NCI-H69 (cell line): ENCODE measurements at places on chromosomes 5 and 9.
A peak's percentile ranks its signal among the peaks of the same experiment; 100 is the strongest.

DNA sequence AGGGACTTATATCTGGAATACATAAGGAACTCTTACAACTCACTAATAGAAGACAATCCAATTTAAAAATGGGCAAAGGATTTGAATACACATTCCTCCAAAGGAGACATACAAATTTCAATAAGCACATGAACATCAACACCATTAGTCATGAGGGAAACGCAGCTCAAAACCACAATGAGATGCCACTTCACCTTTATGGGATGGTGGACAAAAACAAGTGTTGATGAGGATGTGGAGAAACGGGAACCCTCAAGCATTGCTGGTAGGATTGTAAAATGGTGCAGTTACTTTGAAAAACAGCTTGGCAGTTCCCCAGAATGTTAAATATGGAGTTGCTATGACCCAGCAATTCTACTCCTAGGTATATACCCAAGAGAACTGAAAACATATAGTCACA, 72.7 kb upstream of the IER5L start:
- DNase-seq: no peak

DNA sequence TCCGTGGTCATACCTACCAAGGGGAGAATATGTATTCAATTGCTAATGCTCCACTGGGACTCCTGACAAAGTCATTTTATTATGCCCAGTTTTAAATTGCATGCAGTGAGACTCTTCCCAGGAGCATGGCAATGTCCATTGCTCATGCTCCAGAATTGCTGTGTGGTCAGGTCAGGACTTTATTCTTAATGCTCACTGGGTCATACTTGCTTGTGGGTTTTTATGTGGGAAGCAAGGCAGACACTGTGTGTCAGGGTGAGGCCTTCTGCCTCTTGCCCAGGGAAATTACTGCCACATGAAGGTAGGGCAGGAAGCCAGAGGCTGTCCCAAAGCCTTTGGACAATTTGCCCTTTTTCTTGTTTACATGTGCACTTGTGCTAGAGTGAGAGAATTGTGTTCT, 164.6 kb upstream of the MEF2C start:
- DNase-seq: no peak

- DNase-seq: no peak
Measured at GRCh38 chr9:99867968-99868367, 38.5 kb upstream of the STX17 start.

DNA sequence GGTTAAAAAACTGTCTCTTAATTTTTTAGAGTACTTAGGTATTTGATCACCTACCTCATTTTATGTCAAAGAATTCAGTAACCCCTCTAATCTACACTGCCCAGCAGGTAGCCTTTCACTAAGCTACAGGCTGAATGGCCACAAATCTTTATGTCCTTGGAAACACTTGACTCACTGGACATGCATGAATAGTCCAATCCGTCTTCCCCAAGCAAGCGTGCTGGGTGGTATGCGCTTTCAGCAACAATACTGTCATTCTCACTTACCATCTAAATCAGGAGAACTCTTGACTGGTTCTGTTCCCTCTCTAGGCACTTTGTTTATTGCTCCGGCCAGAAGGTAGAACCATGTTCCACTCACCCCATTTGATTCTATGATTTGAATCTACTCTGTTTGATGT, 73.1 kb downstream of the TRPM3 start:
- DNase-seq: no peak

- peak; percentile 52 for DNase-seq
Measured at GRCh38 chr5:97148288-97148687, 5.9 kb upstream of the LIX1 start.

DNA sequence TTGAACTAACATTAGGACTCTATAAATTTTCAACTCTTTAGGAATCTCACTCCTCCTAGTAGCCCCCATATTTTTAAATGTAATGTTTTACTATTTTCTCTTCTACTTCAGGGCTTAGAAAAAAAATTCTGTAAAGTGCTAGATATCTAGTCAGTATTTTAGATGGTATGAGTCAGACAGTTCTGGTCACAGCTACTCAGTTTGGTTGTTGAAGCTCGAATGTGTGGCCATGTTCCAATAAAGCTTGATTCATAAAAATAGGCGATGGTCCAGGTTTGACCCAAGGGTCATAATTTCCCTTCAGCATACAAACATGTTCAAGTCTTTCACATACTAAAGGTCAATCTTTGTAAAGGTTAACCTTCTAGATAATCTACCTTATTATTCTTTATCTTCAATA, 566.0 kb upstream of the CDH18 start:
- no peak for DNase-seq

DNA sequence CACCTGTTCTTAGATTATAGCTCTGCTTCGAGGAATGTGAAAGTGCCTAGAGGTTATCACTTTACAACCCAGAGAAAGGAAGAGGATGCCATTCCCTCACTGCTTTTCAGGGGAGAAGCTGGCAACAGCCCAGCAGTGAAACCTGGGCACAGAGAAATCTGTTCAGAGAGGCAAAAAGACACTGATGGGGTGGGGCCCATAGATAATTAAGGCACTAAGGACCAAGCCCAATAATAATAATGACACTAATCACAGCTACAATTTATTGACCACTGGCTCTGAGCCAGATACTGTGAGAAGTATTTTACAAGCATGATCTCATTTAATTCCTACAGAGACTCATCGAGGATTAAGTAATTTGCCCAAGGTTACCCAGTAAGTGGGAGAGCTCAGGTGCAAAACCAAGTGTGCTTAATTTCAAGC, 168.3 kb downstream of the PIK3R1 start:
- DNase-seq: peak; percentile 81

DNA sequence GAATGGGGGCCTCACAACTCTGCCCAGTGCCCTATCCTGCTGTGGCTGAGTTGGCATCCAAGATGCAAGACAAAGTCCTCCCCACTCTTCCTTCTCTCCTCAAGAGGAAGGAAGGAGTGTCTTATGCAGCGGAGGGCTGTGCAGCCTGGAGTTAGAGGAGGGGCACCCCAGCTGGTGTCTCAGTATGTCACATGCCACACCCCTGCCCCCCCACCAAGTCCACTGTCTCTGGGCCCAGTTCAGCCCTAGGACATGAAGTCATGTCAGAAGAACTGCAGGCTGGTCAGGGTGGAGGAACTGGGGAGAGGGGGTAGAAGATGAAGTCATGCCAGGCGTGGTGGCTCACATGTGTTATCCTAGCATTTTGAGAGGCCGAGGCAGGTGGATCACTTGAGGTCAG, 28.0 kb upstream of the SLC28A3 start:
- DNase-seq: no peak

- DNase-seq: no peak
Measured at GRCh38 chr9:106872641-106873040, 9.7 kb downstream of the ZNF462 start.

GRCh38 chr9:14277244-14277643, 36.7 kb downstream of the NFIB start:
- peak; percentile 23 for DNase-seq

GRCh38 chr5:81969226-81969625, 2.6 kb upstream of the ATG10 start:
- no peak for DNase-seq

- no peak for DNase-seq
Measured at GRCh38 chr5:62534461-62535236, 44.0 kb upstream of the LRRC70 start.

GRCh38 chr5:141419074-141419880, 1.6 kb upstream of the PCDHGA11 start:
- DNase-seq: no peak

GRCh38 chr5:141947316-141947715, 10.7 kb downstream of the PCDH12 start:
- DNase-seq: no peak

DNA sequence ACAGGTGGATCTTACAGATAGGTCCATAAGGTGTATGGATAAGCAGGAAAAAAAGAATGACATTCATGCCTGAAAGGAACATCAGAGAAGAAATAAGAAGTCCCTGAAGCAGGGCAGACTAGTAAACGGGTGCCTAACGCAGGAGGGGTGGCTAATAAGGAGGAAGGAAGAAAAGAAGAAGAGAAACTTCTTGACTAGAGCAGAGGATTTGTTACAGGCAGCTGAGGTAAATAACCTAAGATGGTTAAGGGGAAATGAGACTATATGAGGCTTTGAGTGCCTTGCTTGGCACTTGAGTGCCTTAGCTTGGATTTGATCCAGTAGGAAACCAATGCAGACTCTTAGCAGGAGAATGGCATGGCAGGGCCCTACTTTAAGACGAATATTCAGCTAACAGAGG, 313.5 kb upstream of the PDE4D start:
- DNase-seq: no peak

DNA sequence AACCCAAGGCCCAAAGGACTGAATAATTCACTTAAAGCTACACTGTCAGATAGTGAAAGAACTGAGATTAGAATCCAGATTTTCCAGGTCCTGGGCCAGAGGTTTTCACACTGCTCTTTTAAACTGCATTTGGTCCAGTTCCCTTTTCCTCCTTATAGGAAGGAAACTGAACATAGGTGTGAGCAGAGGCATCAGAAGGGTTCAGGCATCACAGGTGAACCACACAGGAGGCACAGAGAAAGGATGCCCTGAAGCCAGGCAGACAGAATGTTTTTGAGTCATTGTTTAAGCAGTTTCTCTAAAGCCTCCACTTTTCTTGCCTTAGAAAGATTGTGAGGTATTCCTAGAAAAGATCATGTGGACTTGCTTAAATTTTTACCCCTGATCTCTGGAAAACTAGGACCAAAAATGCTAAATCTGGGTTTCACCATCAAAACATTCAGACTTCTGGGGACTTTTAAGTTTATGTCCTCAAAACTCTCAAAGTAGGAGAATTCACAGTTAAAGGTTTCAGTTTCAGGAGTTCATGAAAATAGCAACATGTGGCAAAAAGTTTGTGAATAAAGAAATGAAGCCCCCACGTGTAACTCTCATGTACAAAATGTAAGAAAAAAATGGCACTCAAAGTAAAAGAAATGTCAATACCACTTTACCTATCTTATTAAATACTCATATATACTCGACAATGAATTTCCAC, 386.1 kb downstream of the NTRK2 start:
- no peak for DNase-seq

- peak; percentile 49 for DNase-seq
Measured at GRCh38 chr9:121609822-121610637, 41.4 kb upstream of the DAB2IP start.

DNA sequence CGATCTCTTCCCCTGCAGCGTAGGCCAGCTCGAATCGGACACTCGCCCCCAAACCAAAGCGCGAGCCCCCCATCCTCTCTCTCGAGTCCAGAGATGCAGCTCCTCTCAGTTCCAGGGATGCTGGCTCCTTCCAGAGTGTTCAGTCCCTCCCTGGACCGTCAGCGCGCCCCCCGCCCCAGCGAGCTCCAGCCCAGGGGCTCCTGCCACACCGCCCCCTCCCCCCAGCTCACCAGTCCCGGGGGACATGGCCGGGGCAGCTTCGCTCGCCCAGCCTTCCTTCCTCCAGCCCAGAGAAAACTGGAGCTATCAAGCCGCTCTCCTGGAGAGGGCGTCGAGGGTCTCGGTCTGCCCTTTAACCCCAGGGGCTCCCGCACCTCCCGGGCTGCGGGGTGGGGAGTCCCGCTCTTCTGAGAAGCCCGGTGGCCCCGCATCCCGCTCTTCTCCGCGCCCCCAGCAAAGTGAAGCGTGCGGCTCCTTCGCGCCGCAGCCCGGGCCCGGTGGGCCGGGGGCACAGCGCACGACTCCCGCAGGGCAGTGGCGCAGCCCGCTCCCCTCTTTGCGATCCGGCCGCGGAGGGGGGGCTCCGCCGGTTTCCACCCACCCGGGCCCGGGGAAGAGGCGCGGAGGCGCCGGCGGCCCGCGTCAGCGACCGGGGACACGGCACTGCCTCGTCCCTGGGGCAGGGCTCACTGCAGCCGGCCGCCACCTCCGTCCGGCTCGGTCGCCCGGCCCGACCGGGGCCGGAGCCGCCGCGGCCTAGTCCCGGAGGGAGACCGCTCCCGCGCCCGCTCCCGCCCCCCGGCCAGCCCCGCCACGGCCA, 587 bp downstream of the MIER3 start:
- DNase-seq: peak; percentile 61

- DNase-seq: peak; percentile 41
Measured at GRCh38 chr5:168311061-168311566, 19.7 kb downstream of the WWC1 start.

DNA sequence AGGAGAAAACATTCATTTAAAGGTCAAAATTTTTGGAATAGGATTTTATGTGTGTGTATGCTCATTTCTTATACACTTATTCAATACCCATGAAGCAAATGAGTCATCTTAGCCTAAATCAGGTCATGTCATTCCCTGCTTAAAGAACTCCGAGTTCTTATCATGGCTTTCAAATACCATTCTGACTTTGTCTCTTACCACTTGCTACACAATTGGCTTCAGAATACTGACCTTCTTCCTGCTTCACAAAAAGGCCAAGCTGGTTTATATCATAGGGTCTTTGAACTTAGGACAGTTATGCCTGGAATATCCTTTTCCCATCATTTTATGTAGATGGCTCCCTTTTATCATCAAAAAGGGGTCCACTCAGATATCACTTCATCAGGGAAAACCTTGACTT, 652.2 kb upstream of the WWC1 start:
- no peak for DNase-seq

- DNase-seq: peak; percentile 67
Measured at GRCh38 chr5:137933491-137933911, 44.2 kb downstream of the PKD2L2 start.

DNA sequence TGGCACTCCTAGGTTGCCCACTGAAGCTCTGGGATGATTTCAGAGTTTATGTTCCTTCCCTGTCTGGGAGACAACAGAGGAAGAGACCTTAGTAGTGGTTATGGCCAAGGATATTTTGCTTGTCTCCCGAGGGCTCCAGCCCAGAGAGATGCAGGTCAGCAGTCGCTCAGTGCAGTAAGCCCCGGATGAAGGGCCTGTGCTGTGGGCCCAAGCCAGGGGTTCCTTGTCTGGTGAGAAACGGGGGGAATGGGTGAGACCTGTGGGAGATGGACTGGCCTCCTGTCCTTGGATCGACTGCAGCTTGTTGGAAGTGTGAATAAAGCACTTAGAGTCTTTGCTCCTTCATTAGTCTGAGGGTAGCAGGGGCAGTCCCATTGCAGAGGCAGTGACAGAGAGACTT, 260.7 kb upstream of the RIOK2 start:
- no peak for DNase-seq

DNA sequence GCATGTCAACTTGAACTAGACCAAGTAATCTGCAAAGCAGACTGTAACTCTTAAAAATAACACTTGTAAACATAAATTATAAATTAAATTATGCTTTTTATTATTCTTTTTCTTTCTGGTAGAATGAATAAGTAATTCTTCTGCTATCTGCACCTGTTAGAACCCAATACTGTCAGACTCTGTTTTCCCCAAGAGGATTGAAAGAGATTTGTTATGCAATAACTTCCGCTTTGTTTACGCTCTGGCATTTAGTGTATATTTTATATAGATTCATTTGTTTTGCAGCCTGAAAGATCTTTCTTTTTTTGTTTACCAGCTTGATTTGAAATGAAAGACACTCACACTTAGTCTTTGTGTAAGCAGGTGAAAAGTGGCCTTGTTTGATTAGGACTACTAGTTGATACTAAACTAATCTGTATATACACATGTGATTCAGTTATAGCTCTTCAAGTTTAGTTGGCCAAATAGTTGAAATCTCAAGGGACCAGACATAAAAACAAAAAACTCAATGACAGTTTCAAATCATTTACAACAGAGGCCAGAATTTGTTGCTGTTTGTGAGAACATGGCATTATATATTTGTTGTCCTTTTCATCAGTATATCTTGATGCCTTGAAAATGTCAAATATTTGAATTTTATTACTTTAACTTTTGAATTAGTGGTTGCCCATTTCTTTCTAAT, 155.8 kb downstream of the PBX3 start:
- peak; percentile 41 for DNase-seq
